ENCODE measurements at places on chromosomes 16 and 17. TPM values are rescaled to one million over a fixed set of nuclear protein-coding genes. Genes with fewer than 3 reads are reported as not detected.

The PRR35 gene
- not detected for total RNA-seq

The EARS2 gene
- total RNA-seq, result 22.5 TPM

The RASL10B gene
- 11.9 TPM for total RNA-seq

The ADGRG3 gene
- total RNA-seq, result not detected

The CLEC18A gene
- not detected for total RNA-seq

The SULT1A4 gene
- total RNA-seq, result 4.2 TPM

The ARL5C gene
- not detected for total RNA-seq

The KRTAP3-2 gene
- not detected for total RNA-seq

The KIF18B gene
- 0.77 TPM for total RNA-seq

The FBXL19 gene
- total RNA-seq, result 14.0 TPM

The SRCIN1 gene
- total RNA-seq, result not detected

The DPEP1 gene
- 2.8 TPM for total RNA-seq

Data from pericardium fibroblast (primary cell).